ENCODE measurements at places on chromosomes 12 and 14.

- no peak for DNase-seq
Observed at GRCh38 chr14:90355540-90356518, 24.1 kb upstream of the NRDE2 start.

- no peak for DNase-seq
Observed at GRCh38 chr12:43284486-43285158, 267.4 kb downstream of the ADAMTS20 start.

- no peak for DNase-seq
Observed at GRCh38 chr14:102593825-102594137, 1.3 kb downstream of the RCOR1 start.

GRCh38 chr12:124191024-124191359, 103.9 kb upstream of the RFLNA start:
- DNase-seq: no peak

DNA sequence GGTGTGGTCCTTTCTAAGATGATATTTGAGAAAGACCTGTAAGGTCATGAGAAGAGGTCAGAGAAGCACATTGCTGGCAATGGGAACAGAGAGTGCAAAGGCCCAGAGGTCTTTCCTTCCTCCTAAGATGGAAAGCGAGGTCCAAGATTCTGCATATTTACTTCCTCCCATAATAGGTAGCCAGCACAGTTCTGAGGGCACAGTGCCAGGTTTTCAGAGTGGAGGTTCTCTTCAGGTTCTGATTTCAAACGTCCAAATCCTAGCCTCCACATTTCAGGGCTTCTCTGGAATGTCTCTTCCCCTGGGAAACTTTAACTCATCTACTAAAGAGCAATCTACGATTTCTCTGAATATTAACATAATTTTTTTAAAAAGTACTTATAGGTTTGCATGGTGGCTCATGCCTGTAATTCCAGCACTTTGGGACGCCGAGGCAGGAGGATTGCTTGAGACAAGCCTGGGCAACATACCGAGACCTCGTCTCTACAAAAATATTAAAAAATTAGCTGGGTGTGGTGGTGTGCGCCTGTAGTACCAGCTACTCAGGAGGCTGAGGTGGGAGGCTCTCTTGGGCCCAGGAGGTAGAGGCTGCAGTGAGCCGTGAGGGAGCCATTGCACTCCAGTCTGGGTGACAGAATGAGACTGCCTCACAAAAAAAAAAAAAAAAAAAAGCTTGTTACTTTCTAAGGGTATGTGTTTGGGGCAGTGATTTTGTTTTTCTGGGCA, 526 bp upstream of the MRPL42 start:
- no peak for DNase-seq

DNA sequence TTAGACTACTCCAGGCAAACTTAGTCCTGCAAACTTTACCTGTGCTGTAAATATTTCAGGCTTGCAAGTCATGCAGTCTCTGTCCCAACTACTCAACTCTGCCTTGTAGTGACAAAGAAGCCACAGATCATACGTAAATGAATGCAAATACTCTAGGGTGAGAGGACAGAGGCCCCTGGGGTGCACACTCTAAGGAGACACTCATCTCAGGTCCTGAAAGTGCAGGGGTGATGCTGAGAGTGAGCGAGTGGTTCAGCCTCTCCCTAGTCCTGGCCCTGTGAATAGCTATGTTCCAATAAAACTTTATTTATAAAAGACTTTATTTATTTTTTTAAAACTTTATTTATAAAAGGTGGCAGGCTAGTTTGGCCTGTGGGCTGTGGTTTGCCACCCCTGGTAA, 34.9 kb downstream of the HCAR2 start:
- DNase-seq: no peak

- DNase-seq: no peak
Observed at GRCh38 chr12:96220902-96221301, 26.7 kb downstream of the ELK3 start.

DNA sequence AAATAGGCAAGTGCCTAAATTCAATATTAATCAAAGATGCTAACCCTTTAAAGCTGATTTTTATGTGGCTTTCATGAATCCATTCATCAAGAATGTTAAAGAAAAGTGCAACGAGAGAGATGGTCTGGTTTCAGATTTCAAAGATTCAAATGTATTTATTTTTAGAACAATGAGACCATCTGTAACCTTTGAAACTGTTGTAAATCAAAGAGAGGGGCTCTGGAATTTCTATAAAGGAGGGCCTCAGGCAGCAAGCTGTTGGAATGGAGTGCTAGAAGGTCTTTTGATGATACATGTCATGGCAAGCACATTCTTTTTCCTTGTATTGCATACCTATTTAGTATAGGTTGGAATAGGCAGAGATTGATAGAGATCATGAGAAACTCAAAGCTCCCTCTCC, 433.0 kb downstream of the LRIG3 start:
- DNase-seq: no peak

DNA sequence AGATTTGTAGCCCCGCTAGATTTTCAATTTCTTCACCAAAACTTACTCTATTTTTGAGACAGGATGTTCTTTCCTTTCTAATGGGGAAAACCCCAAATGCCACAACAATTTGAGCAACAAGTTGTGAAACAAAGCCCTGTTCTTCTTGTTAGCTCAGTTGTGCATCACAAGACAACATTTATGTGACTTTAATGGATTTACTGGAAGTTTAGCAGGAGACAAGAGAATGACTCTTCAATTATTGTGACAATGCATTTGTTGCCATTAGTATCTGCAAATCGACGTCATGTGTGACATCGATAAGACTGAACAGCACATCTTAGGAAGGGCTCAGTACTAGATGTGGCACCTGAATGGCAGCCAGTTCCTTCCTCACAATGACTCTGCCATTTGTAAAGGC, 1028.9 kb upstream of the TMEM132C start:
- DNase-seq: no peak

GRCh38 chr14:104174051-104174450, 35.7 kb downstream of the KIF26A start:
- DNase-seq: no peak

DNA sequence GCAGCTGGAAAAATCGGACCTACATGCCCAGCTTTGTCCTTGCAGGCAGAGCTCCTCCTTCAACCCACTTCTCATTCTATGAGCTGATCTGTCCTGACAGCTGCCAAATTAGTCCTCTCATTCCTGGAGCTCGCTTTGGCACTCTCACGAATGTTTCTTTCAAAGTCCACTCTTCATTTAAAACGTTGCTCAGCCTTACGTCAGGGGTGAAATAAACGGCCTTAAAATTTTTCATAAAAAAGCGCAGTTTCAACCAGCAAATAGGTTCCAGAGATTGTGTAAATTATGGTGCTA, 120.9 kb upstream of the HIF1A start:
- no peak for DNase-seq

- DNase-seq: no peak
Observed at GRCh38 chr14:74620497-74620921, 8.5 kb upstream of the LTBP2 start.

DNA sequence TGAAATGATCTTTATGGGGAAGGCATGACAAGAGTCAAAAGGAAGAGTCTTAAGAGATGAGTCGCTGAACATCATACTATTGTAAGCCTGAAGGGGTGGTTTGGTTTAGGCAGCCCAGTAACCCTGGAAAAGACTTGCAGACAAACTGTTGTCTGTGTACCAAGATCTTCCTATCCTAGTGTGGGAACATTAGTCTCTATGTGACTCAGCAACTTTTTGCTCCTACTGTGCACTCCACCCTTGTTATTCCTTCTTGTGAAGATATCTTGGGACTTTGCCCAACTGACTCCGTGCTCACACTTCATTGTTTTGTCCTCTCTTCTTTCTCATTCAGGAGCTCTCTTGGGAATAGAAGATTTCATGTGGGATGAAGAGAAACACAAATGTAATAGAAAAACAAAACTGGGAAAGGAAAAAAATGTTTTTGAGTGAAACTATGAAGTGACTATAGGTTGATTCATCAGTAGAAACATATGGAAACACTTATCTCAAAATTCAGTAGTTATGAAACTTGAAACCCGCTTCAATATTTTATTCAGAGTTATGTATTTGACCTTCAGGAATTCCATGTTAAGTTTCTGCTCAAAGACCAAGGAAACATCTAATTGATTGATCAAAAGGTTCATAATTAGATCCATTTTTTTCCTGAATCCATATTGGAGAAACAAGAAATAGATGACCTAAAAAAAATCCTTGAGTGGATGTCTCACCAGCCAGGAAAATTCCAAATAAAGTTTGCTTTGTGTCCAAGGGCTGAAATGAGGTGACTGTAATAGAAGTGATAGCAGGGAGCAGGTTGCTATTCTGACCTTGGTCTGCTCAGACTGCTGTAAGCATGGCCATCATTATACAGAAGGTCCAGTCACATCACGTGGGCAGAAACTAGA, 67.2 kb downstream of the BTG1 start:
- no peak for DNase-seq

Measured in stimulated activated CD8-positive, alpha-beta memory T cell treated with anti-CD3 and anti-CD28 coated beads, Interleukin-7, amount 100 ng/mL, for 1 hour (primary cell).